ENCODE measurements at places on chromosomes 6 and 20.
A peak's percentile ranks its signal among the peaks of the same experiment; 100 is the strongest.

DNA sequence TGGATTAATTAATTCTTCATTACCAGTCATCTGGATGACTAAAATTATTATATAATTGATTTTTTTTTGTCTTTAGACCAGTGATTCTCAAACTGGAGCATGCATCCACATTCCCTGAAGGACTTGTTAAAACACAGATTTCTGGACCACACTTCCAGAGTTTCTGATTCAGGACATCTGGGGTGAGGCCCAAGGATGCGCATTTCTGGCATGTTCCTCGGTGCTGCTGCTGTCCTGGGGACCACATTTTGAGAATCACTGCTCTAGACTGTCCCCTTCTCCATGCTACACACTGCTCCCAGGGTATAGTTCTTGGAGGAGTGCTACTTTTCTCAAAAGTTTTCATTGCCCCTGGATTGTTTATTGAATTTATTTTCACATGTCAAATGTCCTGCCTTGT is 145.0 kb downstream of the RNF144B start:
- no peak overlapping the region for H3K4me3 ChIP-seq
- no peaks in the 10 kb centered on the region for H3K27me3 ChIP-seq
- no peaks in the 10 kb centered on the region for H3K36me3 ChIP-seq
- DNase-seq, result no peak
- H3K27ac ChIP-seq, result no peak overlapping the region

GRCh38 chr6:4924661-4925271 is 79.1 kb downstream of the RPP40 start:
- H3K27ac ChIP-seq, result peak overlapping the region; percentile 36
- H3K27me3 ChIP-seq, result no peaks in the 10 kb centered on the region
- peaks cover 25% of the 10 kb centered on the region for H3K4me1 ChIP-seq
- peak; percentile 76 for DNase-seq
- H3K36me3 ChIP-seq, result no peaks in the 10 kb centered on the region
- H3K4me3 ChIP-seq, result no peak overlapping the region

DNA sequence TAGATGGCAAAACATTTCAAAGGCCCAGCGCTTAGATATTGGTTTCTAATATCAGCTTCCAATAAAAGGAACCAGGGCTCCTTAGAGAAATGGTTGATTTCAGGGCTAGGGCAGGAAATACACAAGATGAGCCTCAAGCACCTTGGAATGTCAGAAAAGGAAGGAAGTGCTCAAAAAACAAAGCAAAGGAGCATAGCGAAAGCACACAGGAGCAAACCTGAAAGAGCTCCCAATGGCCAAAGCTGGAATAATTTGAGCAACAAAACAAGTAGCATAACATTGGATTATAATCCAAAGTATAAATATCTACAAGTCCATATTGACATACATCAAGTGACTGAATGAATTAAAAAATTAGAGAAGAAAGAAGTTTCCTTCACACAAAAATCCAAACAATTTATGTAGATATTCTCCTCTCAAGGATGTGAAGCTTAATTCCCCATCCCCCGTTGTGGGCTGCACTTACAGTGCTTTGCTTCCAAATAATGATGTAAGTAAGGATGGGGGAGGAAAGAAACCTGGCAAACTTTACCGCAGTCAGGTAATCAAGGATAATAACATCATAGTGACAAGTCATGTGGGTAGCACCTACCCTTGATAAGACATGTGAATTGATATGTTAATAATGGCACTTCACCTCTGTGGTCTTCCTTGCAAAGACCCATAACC is 132.9 kb upstream of the DST start:
- H3K36me3 ChIP-seq, result no peaks in the 10 kb centered on the region
- peaks cover 3% of the 10 kb centered on the region for H3K4me1 ChIP-seq
- H3K27ac ChIP-seq, result no peak overlapping the region
- no peak for DNase-seq
- H3K27me3 ChIP-seq, result no peaks in the 10 kb centered on the region
- no peak overlapping the region for H3K4me3 ChIP-seq

GRCh38 chr6:164085091-164086075 is 670.9 kb downstream of the QKI start:
- H3K4me1 ChIP-seq, result peaks cover 19% of the 10 kb centered on the region
- H3K36me3 ChIP-seq, result no peaks in the 10 kb centered on the region
- H3K27me3 ChIP-seq, result no peaks in the 10 kb centered on the region
- H3K4me3 ChIP-seq, result no peak overlapping the region
- no peak overlapping the region for H3K27ac ChIP-seq
